ENCODE measurements at places on chromosomes 11 and 22.

DNA sequence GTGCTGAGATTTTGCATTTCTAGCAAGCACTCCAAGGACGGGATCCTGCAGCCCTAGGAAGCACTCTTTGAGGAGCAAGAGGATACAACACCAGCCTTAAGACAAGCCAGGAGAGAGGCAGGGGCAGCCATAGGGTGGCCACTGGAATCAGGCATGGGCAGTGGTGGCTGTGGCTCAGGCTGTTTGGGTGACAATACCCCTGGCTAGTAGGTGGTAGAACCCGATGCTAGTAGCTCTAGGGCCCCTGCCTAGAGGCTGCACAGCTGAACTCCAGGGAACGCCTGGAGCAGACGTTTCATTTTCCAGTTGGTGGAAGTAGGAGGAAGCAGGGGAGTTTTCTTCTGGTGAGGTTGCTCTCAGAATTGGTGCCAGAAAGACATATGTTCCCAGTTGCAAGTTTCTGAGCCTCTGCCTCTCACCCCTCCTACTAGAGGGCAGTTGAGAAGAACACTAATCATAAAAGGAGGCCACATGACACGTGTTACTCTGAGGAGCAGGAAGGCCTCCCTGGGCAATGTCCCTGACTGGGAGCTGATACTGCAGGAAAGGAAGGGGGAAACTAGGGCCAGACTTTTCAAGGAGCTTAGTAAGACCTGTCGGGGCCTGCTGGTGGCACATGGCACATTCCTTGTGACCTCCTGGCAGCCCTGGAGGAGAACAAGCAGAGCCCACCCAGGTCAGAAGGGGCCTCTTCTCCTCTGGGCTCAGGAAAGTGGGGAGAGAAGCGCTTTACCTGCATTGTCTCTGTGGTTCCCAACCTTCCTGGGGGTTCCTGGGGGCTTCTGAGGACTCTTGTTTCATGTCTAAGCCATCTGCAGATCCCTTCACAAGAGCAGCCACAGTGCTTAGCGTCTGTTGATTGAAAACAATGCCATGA is 56.6 kb upstream of the DRD2 start:
- no peak for DNase-seq

DNA sequence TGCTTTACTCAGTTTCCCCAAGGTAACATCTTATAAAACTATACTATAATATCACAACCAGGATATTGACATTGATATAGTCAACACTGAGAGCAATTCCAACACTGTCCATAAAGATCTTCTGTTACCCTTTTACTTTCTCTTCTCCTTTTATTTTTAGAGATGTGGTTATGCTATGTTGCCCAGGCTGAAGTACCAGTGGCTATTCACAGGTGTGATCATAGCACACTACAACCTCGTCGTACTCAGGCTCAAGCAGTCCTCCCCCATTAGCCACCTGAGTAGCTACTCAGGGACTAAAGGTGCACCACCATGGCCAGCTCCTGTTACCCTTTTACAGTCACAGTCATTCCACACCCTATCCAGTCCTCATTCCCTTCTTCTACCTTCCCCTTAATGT is 119.7 kb downstream of the CWF19L2 start:
- DNase-seq: no peak

- no peak for DNase-seq
Observed at GRCh38 chr11:76567261-76567660, 103.3 kb downstream of the LRRC32 start.

DNA sequence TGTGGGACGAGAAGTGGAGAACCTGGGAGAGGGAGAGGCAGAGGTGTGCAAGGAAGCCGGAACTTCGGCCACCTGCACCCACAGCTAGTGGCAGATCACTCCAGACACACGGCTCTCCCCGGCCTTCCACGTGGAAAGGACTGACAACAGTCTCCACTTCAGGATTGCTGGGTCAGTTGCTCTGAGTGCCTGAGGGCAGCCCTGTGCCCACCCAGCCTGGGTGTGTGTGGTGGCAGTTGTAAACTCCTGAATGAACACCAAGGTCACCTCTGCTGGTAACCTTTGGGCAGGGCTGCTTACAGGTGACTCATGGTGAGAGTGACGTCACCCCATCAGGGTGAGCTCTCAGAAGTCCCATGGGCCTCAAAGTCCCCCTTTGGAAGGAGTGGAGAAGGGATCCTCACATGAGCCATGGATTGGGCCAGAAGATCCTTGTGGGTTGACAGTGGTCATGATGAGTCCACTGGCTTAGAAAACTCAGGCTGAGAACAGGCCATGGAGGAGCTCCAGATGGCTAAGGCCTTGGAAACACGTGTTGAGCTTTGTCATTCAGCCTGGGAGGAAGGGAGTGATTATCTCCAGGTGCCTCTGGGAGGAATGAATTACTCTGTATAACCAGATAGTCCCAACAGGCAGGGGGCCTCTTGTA is 71.3 kb downstream of the BCR start:
- no peak for DNase-seq

DNA sequence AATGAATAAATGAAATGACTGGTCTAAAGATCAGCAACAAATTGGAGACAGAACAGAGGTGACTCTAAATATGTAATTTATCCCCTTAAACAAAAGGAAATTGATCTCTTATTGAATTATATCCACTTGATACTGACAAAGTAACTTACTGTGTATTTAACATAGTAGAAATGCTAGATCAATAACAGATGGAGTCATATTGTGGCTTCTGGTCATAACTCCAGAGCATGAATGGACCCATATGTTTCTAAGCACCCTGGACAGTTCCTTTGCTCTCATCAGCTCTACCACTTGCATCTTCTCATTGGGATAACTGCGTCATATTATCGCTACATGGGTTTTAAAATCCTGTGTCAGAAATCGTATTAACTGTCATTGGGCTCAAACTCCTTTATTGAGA is 222.3 kb downstream of the ETS1 start:
- no peak for DNase-seq

- no peak for DNase-seq
Observed at GRCh38 chr22:25282346-25282670, 62.9 kb downstream of the CRYBB2 start.

DNA sequence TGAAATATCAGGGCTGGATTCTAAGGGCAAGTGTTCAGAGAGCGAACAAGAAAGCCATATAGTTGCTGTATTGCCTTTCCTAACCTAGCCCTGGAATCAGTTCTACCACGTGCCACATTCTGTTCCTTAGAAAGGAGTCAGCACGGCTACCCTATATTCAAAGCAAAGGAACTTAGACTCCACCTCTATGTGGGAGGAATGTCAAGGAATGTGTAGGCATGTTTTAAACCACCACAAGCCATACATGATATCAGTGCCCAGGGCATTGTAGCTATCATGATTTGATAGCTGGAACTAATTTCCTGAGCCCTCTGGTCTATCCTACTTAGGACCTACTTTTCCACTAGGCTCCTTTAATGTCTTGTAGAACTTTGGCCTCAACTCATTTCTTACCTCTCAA is 2.5 kb upstream of the EIF4ENIF1 start:
- no peak for DNase-seq

- DNase-seq: no peak
Observed at GRCh38 chr11:69842746-69843528, 23.7 kb upstream of the FGF3 start.

GRCh38 chr11:103875855-103876510 is 160.5 kb upstream of the DDI1 start:
- DNase-seq: no peak

DNA sequence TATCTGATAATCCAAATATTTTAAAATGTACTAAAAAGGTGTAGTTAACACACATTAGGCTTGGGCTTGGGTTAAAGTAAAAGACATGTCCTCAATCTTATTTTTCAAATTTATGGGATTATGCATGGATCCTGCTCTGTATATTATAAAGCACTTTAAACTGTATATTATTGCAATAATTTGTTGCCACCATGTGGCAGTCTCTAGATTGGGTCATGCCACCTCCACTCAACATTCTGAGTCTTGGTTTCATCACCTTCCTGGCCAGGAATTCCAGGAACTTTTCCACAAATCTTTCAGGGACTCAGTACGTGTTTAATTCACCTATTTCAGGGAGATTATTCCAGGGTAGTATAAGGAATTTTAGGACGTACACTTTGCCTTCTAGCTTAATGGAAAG is 695.5 kb downstream of the FAM181B start:
- no peak for DNase-seq

DNA sequence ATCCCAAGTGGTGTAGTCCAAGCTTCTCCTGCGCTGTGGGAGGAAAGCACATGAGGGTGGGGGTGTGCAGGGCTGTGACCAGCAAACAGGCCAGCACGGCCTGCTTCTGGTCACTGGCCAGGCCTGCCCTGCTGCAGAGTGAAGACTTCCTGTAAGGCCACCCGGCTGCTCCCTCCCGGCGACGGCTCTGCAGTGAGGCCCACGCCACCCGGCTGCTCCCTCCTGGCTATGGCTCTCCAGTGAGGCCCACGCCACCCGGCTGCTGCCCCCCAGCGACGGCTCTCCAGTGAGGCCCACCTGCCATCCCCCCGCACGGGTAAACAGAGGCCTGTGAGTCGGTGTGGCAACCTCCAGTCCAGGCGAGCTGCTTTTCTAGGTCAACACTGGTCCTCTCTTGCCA is 31.4 kb upstream of the BRSK2 start:
- no peak for DNase-seq

- DNase-seq: no peak
Observed at GRCh38 chr11:77276271-77276670, 25.2 kb downstream of the GDPD4 start.

DNA sequence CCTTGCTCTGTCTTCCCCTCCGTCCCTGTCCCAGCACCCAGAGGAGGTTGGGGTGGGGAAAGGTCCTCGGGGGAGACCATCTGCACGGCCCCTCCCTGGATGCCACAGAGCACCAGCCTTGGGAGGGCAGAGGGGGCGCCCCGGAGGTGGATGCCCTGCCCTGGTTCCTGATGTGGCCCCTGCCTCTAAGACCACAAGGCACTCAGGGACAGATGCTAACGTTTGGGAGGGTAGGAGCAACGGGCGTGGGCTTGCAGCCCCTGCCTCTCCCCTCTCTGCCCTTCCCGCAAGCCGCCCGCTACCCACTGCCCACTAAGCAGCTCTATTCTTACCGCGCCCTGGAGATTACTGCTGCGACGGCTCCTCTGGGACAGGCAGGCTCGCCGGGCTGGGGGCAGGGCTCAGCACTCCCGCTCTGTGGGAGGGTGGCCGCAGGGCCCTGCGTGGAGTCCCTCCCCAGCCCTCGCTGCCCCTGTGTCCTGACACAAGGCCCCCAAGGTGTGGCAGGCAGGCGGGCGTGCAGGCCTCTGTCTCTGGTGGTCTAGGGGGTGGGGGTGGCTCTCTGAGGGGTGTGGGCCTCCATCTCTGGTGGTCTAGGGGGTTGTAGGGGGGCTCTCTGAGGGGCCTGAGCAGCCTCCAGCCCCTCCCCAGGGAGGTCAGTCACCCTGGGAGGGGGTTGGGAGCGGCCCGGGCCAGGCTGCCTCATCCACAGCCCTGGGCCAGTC is 14.9 kb downstream of the BRSK2 start:
- DNase-seq: no peak

- no peak for DNase-seq
Observed at GRCh38 chr11:103731670-103732069, 304.8 kb upstream of the DDI1 start.

GRCh38 chr11:60700689-60701468 is 1.5 kb downstream of the MS4A8 start:
- no peak for DNase-seq

DNA sequence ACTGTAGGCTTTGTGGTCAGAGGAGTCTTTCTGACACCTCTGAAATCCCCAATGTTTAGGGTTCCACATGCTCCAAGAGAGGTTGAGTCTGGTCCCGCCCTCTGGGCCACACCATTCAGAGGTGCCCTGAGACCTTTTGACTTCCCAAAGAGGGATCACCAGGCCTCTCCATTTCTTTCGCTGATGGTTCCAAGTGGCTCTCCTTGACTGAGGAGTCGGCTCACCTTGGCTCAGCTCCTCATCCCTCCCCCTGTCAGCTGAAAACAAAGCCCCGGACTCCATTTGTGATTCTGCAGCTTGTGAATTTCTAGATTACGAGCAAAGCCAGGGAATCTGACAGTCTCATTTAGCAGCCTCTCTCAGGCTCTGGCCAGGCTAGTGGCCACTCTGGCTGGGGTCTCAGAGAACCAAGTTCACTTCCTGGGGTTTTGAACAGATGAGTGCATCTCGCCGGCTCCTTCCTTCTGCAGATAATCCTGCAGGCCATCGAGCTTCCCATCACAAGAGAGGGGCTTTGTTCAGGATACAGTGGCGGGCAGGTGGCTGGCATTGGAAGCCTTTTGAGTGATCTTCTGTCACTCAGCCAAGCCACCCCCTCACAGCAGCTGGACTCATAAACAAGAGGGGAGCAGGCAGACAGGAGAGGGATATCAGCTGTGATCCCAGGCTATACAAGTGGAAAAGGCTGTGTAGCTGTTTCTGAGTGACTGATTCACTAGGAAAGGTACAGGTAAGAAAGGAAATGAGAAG is 102.9 kb downstream of the TRIM29 start:
- no peak for DNase-seq

DNA sequence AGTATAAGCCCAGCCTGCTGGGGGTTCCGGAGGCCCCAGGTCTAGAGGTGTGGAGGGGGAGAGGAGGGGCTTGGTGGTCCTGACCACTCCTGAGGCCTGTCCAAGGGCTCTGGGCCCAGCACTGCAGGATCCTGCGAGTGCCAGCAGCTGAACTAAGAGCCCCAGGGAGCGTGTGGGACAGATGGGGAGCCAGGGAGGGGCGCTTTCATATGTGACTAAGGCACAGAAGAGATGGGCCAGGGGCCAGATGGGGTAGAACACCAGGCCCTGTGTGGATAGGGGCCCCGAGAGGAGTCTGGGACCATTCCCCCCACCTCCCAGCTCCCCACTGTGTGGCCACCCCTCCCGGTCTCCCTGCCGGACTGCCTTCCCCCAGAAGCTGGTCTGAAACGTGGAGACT is 18.4 kb downstream of the MAFF start:
- no peak for DNase-seq

DNA sequence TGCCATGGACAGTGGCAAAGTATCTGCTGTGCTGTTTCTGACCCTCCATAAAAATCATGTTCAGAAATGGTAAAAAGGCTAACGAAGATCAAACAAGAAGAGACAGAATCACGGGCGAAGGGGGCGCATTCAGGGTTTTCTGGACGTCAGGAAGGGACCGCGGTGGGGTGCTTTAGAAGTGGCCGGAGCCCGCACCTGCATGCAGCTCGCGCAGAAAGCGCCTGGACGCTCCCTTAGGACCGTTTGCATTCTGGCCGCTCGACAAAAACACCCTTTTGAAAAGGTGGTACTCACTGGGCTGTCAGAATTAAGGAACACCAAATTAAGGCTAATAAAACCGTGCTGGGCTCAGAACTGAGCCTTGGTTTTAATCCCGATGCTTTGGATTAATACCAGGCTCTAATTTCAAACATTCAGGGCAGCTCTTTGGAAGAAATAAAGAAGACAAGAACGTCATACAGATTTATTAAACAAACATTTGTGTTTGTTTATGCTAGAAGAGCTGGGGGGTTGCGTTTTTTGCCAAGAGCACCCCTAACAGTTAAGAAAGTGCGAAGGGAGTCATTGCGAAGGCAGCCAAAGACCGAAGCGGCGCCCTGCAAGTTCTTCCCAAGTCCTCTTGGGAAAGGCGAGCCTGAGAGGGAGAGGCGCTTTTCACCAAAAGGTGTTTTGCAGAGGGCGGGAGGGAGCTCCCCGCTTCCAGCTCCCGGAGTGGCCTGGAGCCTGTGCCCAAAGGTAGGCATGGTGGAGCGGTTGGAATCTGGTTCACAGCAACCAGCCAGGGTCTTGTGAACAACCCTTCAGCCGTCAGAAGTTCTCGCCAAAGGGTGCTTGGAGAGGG is 47.7 kb upstream of the DBX1 start:
- no peak for DNase-seq
